ENCODE measurements at places on chromosomes 12 and 14. TPM values are rescaled to one million over a fixed set of nuclear protein-coding genes. Genes with fewer than 3 reads are reported as not detected.

GUCY2C gene
- total RNA-seq = not detected

EGLN3 gene
- 35.1 TPM for total RNA-seq

GRCh38 chr12:30023186-30023585 lies 239.4 kb upstream of the TMTC1 start:
- DNase-seq = no peak

- DNase-seq = no peak
These were observed 117.5 kb downstream of the ANO2 start for GRCh38 chr12:5827591-5827990.

GRCh38 chr12:117134721-117135120 lies 35.5 kb upstream of the TESC start:
- no peak for DNase-seq

DNA sequence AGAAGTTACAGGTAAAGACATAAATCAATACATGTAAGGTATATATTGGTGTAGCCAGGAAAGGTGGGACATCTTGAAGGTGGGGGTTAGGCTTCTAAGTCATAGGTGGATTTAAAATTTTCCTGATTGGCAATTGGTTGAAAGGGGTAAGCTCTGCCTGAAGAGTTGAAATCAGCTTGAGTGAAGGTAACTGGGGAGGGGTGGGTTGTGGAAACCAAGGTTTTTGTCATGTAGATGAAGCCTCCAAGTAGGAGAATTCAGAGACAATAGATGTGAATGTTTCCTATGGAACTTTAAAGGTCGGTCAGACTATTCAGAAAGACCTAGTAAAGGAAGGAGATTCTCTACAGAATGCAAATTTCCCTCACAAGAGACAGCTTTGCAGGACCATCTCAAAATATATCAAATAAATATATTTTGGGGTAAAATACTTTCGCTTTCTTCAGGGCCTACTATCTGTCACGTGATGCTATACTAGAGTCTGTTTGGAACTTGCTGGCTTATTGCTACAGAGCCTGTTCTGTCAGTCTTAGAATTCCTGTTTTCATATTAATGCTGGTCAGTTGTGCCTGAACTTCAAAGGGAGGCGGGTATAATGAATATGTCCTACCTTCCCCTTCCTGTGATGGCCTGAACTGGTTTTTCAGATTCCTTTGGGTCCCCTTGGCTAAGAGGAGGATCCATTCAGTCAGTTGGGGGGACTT lies 20.6 kb upstream of the SPATA7 start:
- no peak for DNase-seq

DNA sequence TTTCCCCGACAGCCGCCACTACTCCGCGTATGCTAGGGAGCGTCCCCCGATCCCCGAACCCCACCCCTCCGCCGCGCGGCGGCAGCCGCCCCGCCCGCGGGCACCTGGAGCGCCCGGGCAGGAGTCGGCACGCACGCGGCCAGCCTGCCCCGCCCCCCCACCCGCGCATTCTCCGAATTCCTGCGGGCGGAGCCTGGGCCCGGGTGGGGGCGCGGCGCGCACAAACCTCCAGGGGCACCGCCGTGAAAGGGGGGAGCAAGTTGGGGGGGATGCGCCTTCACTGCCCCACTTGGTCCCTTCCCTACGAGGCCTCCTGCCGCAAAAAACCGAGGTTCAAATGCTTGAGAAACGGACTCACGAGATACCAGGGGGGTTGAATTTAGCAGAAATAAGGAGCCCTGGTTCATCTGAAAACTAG lies 1.7 kb downstream of the AJUBA start:
- no peak for DNase-seq

DNA sequence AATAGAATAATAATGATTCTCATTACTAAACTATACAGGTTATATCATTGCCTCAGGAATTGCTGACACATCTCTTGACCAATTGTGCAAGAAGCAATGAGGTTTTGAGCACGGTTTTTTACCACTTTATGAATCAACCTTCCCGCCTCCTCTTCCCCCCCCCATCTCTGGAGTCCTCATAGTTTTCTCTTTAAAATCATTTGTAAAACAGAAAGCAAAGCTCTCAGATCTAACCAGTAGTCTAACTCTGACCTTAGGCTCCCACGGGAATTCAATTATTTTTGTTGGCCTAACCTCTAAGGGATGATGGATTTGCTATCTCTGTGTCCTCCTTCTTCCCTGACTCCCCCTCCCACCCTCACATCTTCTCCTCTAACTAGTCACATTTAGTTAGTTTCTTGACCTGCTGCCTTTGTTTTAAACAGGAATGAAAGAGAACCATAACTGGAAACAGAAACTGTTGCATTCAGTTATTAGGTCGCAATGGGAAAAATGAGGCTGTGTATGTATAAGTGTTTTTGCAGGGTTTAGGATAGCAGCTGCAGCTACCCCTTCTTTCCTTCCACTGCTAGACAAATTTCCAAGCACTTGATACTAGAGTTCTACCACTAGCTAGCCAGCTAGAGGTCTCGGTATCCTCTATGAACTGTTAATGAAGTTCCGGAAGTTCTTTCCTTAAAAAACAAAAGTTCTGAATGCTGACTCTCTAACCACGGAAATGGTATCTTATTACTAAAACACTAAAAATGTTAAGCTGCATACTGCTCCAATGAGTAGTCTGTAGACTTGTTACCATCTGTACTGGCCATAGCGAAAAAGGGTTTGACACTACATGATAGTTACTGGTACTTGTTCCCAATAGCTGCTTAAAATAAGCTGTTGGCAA lies 65.4 kb downstream of the TAOK3 start:
- no peak for DNase-seq

- DNase-seq = no peak
These were observed 18.2 kb upstream of the ANKLE2 start for GRCh38 chr12:132779781-132780353.

DNA sequence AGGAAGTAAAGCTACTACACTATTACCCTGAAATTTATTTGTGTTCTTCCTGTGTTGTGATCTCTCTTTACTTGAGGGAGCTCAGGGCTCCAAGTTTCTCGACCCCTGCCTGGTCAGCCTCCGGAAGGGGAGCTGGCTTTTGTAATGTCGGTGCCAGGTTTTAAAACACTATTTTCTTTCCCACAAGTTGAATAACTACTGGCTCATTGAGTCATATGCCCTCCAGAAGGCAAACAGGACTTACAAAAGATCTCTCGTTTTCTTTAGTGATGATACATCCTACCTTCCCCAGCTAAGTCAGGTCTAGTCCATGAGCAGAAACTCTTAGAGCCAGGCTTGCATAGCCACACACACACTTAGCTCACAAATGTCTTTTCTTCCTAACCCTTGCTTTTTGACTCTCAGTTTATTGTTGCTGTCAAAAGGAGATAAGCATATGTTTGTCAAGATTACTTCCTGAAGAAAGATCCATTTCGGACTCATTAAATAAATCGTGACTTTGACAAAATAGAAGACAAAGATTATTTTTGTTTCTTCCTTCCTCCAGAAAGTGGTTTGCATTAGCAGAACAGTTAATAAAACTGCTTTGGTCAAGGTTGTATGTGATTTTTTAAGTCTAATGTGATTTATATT lies 209.8 kb upstream of the FLRT2 start:
- no peak for DNase-seq

Measured in esophagus squamous epithelium (tissue), 5 donors.